ENCODE measurements at places on chromosomes 7 and 10. TPM values are rescaled to one million over a fixed set of nuclear protein-coding genes. Genes with fewer than 3 reads are reported as not detected.

Gene VSTM4
- 1.8 TPM for total RNA-seq

Gene RSU1
- total RNA-seq = 179 TPM

Gene INSYN2A
- not detected for total RNA-seq

Gene GTF2IRD1
- 21.2 TPM for total RNA-seq

Gene DPYSL4
- 1.3 TPM for total RNA-seq

Gene TEX47
- not detected for total RNA-seq

Gene LSM8
- 89.2 TPM for total RNA-seq

Gene NUTM2E
- 0.05 TPM for total RNA-seq

Gene GNAT3
- not detected for total RNA-seq

Gene TYSND1
- 7.7 TPM for total RNA-seq

Gene PPP1R9A
- total RNA-seq = not detected

Gene LBX1
- total RNA-seq = not detected

Gene WNT2
- 2.5 TPM for total RNA-seq

Gene FOXP2
- not detected for total RNA-seq

Gene CDC123
- 82.8 TPM for total RNA-seq

Gene CROT
- 13.4 TPM for total RNA-seq

Gene CYP3A7
- total RNA-seq = not detected

Gene RAMP3
- total RNA-seq = not detected

Gene ZNF853
- not detected for total RNA-seq

Gene RSPH10B2
- total RNA-seq = not detected

Gene DMBT1
- total RNA-seq = not detected

Gene SVIL
- total RNA-seq = 429 TPM

Gene SLC39A12
- not detected for total RNA-seq

Gene SLC16A12
- total RNA-seq = not detected

Gene SKIDA1
- total RNA-seq = 1.7 TPM

Gene FGFR2
- 1.1 TPM for total RNA-seq

Gene EMX2
- not detected for total RNA-seq

Gene ZNF804B
- not detected for total RNA-seq

Gene HMX3
- total RNA-seq = 10.8 TPM

Gene INA
- total RNA-seq = 0.42 TPM

Gene AKR1C2
- 0.18 TPM for total RNA-seq

Gene CHRM2
- total RNA-seq = 0.24 TPM

Gene SCART1
- total RNA-seq = 0.18 TPM

Gene TDRD1
- total RNA-seq = not detected

Gene ITPRID1
- not detected for total RNA-seq

Gene EBLN1
- total RNA-seq = not detected

Gene AKR1C4
- not detected for total RNA-seq

Gene TMEM130
- 1.1 TPM for total RNA-seq

Gene POU6F2
- total RNA-seq = not detected

Gene GRID1
- total RNA-seq = not detected

Gene JCAD
- 15.6 TPM for total RNA-seq

Gene SPDYE8
- total RNA-seq = 0.24 TPM

Gene PDE1C
- total RNA-seq = not detected

Gene AGAP6
- total RNA-seq = 5.0 TPM

Gene CADPS2
- total RNA-seq = 16.1 TPM

Gene GPR26
- not detected for total RNA-seq

Gene CALCR
- not detected for total RNA-seq

Gene ADRA2A
- total RNA-seq = 0.53 TPM

Gene GPR15LG
- not detected for total RNA-seq

Gene ELFN1
- not detected for total RNA-seq

Gene HOGA1
- not detected for total RNA-seq

Gene WDFY4
- total RNA-seq = not detected
